Omental fat pad (tissue), 4 donors: ENCODE measurements at places on chromosomes 1 and 21.

DNA sequence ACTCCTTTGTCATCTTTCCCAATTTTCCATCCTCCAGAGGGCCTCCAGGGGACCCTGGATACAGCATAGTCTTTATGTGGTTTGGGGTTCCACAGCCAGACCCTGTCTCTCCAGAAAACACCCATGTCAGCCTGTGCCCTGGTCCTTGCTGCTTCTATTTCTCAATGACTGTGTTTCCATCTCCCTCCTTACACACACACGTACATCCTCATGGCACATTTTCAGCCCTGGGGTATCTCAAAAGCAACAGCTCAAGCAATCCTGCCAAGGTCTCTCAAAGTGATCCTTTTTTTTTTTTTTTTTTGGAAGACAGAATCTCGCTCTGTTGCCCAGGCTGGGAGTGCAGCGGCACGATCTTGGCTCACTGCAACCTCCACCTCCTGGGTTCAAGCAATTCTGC, 22.3 kb downstream of the QSOX1 start:
- DNase-seq = no peak

- DNase-seq = no peak
Measured at GRCh38 chr1:175891783-175892309, 148.5 kb upstream of the TNR start.

- no peak for DNase-seq
Measured at GRCh38 chr1:85409516-85409915, 55.4 kb downstream of the DDAH1 start.

- peak; percentile 7 for DNase-seq
Measured at GRCh38 chr1:228095161-228095560, 8.0 kb downstream of the C1orf35 start.

GRCh38 chr1:5718831-5719632, 273.2 kb downstream of the NPHP4 start:
- DNase-seq = no peak

DNA sequence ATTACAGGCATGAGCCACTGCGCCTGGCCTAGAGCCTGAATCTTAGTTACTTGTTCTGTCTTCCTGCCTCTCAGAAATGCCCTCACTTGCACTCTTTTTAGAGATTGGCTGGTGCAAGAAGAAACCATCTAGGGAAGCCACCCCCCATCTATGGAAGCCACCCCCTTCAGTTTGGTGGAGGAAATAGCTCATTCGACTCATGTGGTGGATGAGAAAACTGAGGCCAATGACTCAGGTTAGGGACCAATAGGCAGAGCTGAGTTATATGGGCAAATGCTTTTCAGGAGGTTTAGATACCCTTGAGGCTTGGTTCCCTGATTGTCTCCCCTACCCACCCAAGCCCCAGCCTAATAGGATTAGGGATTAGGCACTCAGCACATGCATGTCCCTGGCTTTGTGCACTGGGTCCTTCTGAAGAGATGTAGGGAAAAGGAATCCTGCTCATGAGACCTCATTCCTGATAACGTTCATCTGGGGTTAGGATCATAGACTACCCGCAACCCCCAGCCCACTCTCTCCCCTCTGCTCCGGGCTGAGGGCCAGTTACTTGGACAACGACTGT, 77.1 kb downstream of the PAX7 start:
- DNase-seq = no peak

GRCh38 chr1:155835548-155835947, 21.5 kb downstream of the GON4L start:
- DNase-seq = no peak
